ENCODE measurements at places on chromosomes 6 and 20. TPM values are rescaled to one million over a fixed set of nuclear protein-coding genes. Genes with fewer than 3 reads are reported as not detected.
A peak's percentile ranks its signal among the peaks of the same experiment; 100 is the strongest.

- peak overlapping the region; percentile 66 for H3K27ac ChIP-seq
- peak overlapping the region; percentile 77 for H3K4me3 ChIP-seq
- DNase-seq = no peak
- H3K4me1 ChIP-seq = peaks cover 20% of the 10 kb centered on the region
- H3K27me3 ChIP-seq = peaks cover 22% of the 10 kb centered on the region
Observed at GRCh38 chr6:7260291-7261031, 52.5 kb downstream of the SSR1 start.

DNA sequence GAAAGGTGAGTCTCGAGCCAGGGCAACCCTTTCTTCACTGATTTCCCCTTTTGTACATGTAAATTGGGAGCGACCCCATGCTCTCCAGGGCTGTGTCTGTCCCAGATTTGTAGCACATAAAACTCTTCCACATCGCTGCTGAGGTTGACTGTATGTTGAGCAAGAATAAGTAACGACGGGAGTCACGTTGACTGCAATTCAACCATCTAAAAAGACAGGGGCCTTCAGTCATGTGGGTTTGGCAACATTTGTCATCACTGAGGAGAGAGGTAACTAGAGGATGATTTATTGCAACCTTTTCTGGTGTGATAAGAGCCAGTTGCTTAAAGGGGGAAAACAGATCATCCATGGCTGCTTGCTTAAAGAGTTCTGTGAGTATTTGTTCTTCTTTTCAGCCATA lies 159.4 kb upstream of the SULF2 start:
- no peak for DNase-seq
- peaks cover 5% of the 10 kb centered on the region for H3K27me3 ChIP-seq
- no peak overlapping the region for H3K4me3 ChIP-seq
- H3K36me3 ChIP-seq = no peaks in the 10 kb centered on the region
- H3K4me1 ChIP-seq = no peaks in the 10 kb centered on the region

GRCh38 chr20:1503564-1504227 lies 12.5 kb upstream of the SIRPB2 start:
- peaks cover 3% of the 10 kb centered on the region for H3K4me1 ChIP-seq
- peak; percentile 87 for DNase-seq
- H3K27me3 ChIP-seq = peaks cover 49% of the 10 kb centered on the region
- no peak overlapping the region for H3K27ac ChIP-seq

DNA sequence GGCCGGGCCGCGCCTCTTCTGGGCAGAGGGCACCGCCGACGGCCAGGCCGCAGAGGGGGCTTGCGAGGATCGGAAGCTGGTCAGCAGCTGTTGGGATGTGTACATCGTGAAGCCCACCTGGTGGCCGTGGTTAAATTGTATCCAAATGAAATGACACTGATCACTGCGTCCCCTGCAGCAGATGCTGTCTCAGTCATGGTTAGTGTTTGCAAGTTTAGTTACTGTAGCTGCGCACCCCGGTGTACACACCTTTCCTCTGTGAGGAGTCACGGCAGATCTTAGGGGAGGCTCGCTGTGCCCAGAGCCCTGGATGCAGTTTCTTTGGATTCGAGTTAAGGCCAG lies 653 bp downstream of the NAA20 start:
- peaks cover 34% of the 10 kb centered on the region for H3K36me3 ChIP-seq
- H3K4me1 ChIP-seq = peaks cover 59% of the 10 kb centered on the region
- DNase-seq = peak; percentile 47
- no peaks in the 10 kb centered on the region for H3K27me3 ChIP-seq

Gene RNF114
- total RNA-seq = 50.1 TPM

DNA sequence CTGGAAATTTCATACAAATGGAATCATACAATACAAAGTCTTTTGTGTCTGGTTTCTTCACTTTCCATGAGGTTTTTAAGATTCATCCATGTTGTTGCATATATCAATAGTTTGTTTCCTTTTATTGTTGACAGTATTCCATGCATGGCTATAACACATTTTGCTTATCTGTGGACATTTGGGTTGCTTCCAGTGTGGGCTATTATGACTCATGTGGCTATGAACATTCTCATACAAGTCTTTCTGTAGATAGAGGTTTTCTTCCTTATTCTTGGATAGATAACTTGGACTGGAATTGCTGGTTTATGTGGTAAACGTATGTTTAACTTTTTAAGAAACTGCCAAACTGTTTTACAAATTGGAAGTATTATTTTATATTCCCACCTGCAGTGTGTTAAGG lies 30.0 kb upstream of the KIF6 start:
- no peaks in the 10 kb centered on the region for H3K4me1 ChIP-seq
- no peak overlapping the region for H3K27ac ChIP-seq
- peaks cover 12% of the 10 kb centered on the region for H3K27me3 ChIP-seq
- H3K4me3 ChIP-seq = no peak overlapping the region
- no peak for DNase-seq

DNA sequence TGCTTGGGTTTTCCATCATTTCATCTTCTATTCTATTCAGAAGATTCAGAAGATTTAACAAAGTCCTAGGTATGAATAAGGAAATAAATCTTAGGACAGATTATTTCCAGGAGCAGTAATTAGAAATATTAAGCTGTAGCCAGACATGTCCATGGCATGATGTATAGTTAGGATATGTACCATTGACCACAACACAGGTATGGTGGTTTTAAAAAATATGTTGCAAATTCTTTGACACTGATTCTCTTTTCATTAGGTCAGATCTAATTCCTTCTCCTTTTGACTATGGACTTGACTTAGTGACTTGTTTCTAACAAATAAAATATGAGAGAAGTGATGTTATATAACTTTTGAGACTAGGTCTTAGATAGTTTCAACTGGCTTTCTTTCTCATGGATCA lies 23.5 kb upstream of the PDE7B start:
- no peak overlapping the region for H3K4me3 ChIP-seq
- H3K4me1 ChIP-seq = no peaks in the 10 kb centered on the region

- no peak overlapping the region for H3K27ac ChIP-seq
- no peaks in the 10 kb centered on the region for H3K4me1 ChIP-seq
- no peaks in the 10 kb centered on the region for H3K36me3 ChIP-seq
- DNase-seq = no peak
Observed at GRCh38 chr6:165456286-165456685, 146.9 kb upstream of the C6orf118 start.

DNA sequence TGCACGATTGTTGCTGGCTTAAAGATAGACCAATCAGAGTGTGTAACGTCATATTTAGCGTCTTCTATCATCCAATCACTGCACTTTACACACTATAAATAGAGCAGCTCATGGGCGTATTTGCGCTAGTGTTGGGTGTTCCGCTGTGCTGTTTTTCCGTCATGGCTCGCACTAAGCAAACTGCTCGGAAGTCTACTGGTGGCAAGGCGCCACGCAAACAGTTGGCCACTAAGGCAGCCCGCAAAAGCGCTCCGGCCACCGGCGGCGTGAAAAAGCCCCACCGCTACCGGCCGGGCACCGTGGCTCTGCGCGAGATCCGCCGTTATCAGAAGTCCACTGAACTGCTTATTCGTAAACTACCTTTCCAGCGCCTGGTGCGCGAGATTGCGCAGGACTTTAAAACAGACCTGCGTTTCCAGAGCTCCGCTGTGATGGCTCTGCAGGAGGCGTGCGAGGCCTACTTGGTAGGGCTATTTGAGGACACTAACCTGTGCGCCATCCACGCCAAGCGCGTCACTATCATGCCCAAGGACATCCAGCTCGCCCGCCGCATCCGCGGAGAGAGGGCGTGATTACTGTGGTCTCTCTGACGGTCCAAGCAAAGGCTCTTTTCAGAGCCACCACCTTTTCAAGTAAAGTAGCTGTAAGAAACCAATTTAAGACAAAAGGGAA lies 57.9 kb downstream of the TRIM38 start:
- peak; percentile 88 for DNase-seq
- peak overlapping the region; percentile 100 for H3K27ac ChIP-seq
- H3K4me1 ChIP-seq = peaks cover 65% of the 10 kb centered on the region
- H3K27me3 ChIP-seq = no peaks in the 10 kb centered on the region
- H3K36me3 ChIP-seq = peaks cover 25% of the 10 kb centered on the region
- peak overlapping the region; percentile 96 for H3K4me3 ChIP-seq

Gene TRIM31
- total RNA-seq = not detected

- peaks cover 59% of the 10 kb centered on the region for H3K27me3 ChIP-seq
- H3K36me3 ChIP-seq = no peaks in the 10 kb centered on the region
- peak within 1 kb of the TSS; percentile 38 for H3K4me3 ChIP-seq
- DNase-seq = no peak
- H3K4me1 ChIP-seq = no peaks in the 10 kb centered on the region
Observed at GRCh38 chr20:1894951-1895673, at the start of gene SIRPA. Gene SIRPA (plus strand): TSS chr20:1895407. CDS start chr20:1895448, 41 bp downstream.

Gene ENPP4
- total RNA-seq = 4.9 TPM

GRCh38 chr6:38086346-38086745 lies 266.8 kb downstream of the ZFAND3 start:
- no peak for DNase-seq
- no peaks in the 10 kb centered on the region for H3K27me3 ChIP-seq
- no peak overlapping the region for H3K4me3 ChIP-seq
- H3K36me3 ChIP-seq = peaks cover 24% of the 10 kb centered on the region
- H3K4me1 ChIP-seq = no peaks in the 10 kb centered on the region
- H3K27ac ChIP-seq = no peak overlapping the region

All from activated CD8-positive, alpha-beta T cell treated with anti-CD3 and anti-CD28 coated beads, Interleukin-2, amount 10 ng/mL, durations not matched to agents 7 days and 5 days (primary cell).